ENCODE measurements at places on chromosomes 1 and 21.

- H3K27ac ChIP-seq: peak overlapping the region; percentile 97
- peaks cover 53% of the 10 kb centered on the region for H3K4me1 ChIP-seq
- H3K4me3 ChIP-seq: peak overlapping the region; percentile 28
- H3K36me3 ChIP-seq: no peaks in the 10 kb centered on the region
- peak; percentile 61 for DNase-seq
Measured at GRCh38 chr1:18949686-18950400, 6.6 kb downstream of the IFFO2 start.

GRCh38 chr1:225559326-225559725 is 93.6 kb downstream of the ENAH start:
- H3K4me1 ChIP-seq: no peaks in the 10 kb centered on the region
- no peaks in the 10 kb centered on the region for H3K36me3 ChIP-seq
- no peak overlapping the region for H3K27ac ChIP-seq
- DNase-seq: no peak

GRCh38 chr21:45916011-45916840 is 65.3 kb upstream of the COL6A1 start:
- no peaks in the 10 kb centered on the region for H3K4me1 ChIP-seq
- H3K4me3 ChIP-seq: no peak overlapping the region
- H3K36me3 ChIP-seq: no peaks in the 10 kb centered on the region
- no peak overlapping the region for H3K27ac ChIP-seq
- no peak for DNase-seq
- no peaks in the 10 kb centered on the region for H3K27me3 ChIP-seq

GRCh38 chr21:32794644-32795079 is 23.1 kb upstream of the PAXBP1 start:
- no peak overlapping the region for H3K4me3 ChIP-seq
- peak; percentile 29 for DNase-seq
- no peak overlapping the region for H3K27ac ChIP-seq
- H3K4me1 ChIP-seq: no peaks in the 10 kb centered on the region

DNA sequence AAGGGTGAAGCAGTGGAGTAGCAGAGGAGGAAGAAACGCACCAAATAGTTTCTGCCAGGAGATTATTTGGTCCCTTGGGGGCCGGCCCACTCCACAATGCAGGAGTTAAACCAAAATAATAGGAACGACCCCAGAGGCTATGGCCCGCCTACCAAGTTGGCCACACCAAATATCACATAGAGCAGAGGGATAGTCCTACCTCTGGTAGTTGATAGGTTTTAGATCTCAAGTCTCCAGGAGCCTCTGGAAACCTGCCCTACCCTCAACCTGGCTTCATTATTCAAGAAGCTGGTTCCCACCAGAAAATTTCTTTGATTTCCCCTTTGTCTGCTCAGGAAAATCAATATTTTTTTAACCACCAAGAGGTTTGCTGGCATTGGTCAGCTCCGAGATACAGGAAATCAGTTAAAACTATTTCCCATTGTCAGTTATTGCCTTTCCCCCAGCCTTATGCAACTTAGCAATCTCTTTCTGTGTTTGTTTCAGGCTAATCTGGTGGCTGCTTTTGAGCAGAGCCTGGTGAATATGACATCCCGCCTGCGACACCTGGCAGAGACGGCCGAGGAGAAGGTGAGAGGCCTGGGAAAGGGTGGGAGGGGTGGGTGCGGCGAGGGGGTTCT is 35.5 kb upstream of the IPO9 start:
- no peaks in the 10 kb centered on the region for H3K27me3 ChIP-seq
- no peak for DNase-seq
- peaks cover 37% of the 10 kb centered on the region for H3K36me3 ChIP-seq
- H3K4me1 ChIP-seq: peaks cover 40% of the 10 kb centered on the region
- H3K4me3 ChIP-seq: no peak overlapping the region

DNA sequence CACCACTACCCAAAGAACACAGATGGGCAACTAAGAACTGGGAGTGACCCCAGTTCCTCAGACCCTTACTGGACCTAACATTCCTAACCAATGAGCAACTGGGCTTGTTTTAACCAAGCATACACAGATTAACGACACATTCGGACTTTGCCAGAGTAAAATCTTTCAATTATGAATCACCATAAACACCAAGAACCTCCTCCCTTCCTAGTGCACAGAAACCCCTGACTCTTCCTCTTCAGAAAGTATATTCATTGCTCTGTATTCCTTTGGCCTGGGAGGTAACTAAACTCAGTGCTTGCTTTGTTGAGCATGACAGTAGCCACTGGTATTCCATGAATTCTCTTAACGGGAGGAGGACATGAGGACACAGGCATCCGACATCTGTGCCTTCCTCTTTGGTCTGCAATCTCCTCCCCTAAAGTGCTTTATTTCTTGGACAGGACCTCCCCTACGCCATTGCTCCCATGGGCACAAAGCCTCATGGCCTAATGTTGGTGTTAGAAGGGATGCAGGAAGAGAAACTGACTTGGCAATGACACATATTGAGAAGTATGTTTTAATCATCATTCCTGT is 42.7 kb downstream of the SEC16B start:
- H3K4me1 ChIP-seq: peaks cover 18% of the 10 kb centered on the region
- no peaks in the 10 kb centered on the region for H3K36me3 ChIP-seq
- peak overlapping the region; percentile 75 for H3K27ac ChIP-seq
- DNase-seq: peak; percentile 97
- no peak overlapping the region for H3K4me3 ChIP-seq

GRCh38 chr1:29017235-29017634 is 102.9 kb downstream of the EPB41 start:
- no peak overlapping the region for H3K4me3 ChIP-seq
- H3K36me3 ChIP-seq: no peaks in the 10 kb centered on the region
- no peak overlapping the region for H3K27ac ChIP-seq
- DNase-seq: no peak

DNA sequence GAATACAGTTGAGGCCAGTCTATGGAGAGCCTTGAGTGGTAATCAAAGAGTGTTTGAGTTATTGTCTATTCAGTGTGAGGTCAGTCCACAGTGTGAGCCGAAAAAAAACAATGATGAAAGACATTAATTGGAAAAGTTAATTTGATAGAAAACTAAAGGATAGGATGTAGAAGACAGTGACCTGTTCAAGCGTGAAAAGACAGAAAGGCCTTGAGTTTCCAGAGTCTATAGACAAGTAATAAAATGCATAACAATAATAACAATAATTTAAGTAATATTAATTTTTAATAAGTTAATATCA is 90.4 kb downstream of the SLC30A10 start:
- peaks cover 4% of the 10 kb centered on the region for H3K27me3 ChIP-seq
- H3K36me3 ChIP-seq: no peaks in the 10 kb centered on the region
- H3K27ac ChIP-seq: no peak overlapping the region
- no peak overlapping the region for H3K4me3 ChIP-seq

- no peaks in the 10 kb centered on the region for H3K4me1 ChIP-seq
- no peak overlapping the region for H3K27ac ChIP-seq
- H3K27me3 ChIP-seq: no peaks in the 10 kb centered on the region
- DNase-seq: no peak
- no peaks in the 10 kb centered on the region for H3K36me3 ChIP-seq
Measured at GRCh38 chr1:55329808-55330432, 114.8 kb upstream of the USP24 start.

- H3K27me3 ChIP-seq: no peaks in the 10 kb centered on the region
- DNase-seq: no peak
- H3K27ac ChIP-seq: no peak overlapping the region
- H3K36me3 ChIP-seq: peaks cover 2% of the 10 kb centered on the region
- peaks cover 6% of the 10 kb centered on the region for H3K4me1 ChIP-seq
Measured at GRCh38 chr1:222592171-222592570, 2.4 kb upstream of the TAF1A start.

DNA sequence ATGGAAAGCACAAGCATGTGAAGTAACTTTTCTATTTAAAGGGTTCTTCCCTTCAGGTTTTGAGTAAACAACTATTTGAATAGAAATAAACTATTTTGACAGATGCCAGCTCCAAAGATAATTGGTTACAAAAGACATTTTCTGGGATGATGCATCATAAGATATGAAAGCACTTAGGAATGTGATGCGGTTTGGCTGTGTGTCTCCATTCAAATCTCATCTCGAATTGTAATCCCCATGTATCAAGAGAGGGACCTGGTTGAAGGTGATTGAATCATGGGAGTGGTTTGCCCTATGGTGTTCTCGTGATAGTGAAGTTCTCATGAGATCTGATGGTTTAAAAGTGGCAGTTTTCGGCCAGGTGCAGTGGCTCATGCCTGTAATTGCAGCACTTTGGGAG is 6.4 kb downstream of the DISP1 start:
- no peaks in the 10 kb centered on the region for H3K36me3 ChIP-seq
- H3K4me3 ChIP-seq: no peak overlapping the region
- peaks cover 14% of the 10 kb centered on the region for H3K4me1 ChIP-seq
- H3K27ac ChIP-seq: no peak overlapping the region
- H3K27me3 ChIP-seq: no peaks in the 10 kb centered on the region

GRCh38 chr1:41811051-41811795 is 107.5 kb downstream of the HIVEP3 start:
- H3K4me1 ChIP-seq: peaks cover 5% of the 10 kb centered on the region
- H3K4me3 ChIP-seq: no peak overlapping the region
- H3K36me3 ChIP-seq: no peaks in the 10 kb centered on the region
- peak; percentile 70 for DNase-seq
- H3K27me3 ChIP-seq: no peaks in the 10 kb centered on the region

GRCh38 chr1:49424782-49425181 is 599.0 kb downstream of the AGBL4 start:
- H3K27ac ChIP-seq: no peak overlapping the region
- H3K27me3 ChIP-seq: no peaks in the 10 kb centered on the region
- no peak overlapping the region for H3K4me3 ChIP-seq
- no peaks in the 10 kb centered on the region for H3K36me3 ChIP-seq

DNA sequence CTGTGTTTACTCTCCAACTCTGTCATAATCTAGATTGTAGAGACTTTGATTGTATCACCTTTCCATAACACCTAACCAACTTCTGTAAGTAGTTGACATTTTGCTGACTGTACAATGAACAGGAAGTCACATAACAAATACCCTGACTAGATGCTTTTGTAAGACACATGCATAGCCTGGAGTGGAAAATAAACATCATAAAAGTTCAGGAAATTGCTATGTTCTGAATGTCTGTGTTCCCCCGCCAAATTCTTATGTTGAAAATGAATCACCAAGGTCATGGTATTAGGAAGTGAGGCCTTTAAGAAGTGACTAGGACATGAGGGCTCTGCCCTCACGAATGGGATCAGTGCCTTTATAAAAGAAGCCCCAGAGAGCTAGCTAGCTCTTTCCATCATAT is 40.4 kb upstream of the ZSWIM5 start:
- no peak overlapping the region for H3K4me3 ChIP-seq
- H3K4me1 ChIP-seq: peaks cover 2% of the 10 kb centered on the region
- H3K36me3 ChIP-seq: no peaks in the 10 kb centered on the region
- DNase-seq: peak; percentile 84

DNA sequence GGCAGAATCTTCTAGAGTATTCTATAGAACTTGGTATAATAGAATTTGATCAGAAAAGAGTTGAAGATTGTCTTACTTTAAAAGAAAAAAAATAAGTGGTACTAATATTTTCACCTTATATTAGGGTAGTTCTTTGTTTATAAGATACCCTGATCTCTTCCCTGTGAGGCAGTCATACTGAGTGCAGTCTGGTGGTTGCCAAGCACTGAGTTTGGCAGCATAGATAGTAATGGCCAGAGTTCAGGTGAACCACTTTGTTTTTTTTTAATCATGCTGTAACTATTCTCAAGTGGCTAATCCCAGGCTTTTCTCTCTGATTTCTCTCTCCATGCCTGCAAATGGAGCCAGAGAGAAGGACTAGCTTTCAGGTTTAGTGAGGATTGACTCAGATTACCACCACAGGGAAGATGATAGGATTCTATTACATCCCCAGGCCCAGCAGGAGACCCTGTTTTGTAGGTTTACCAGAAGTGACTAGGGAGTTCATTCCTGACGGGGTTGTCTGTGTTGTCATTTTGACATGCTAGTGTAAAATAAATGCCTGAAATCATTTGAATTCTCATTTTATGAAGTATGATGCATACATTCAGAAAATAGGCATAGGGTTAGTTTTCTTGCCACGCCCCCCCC is 16.7 kb downstream of the KDM1A start:
- no peak overlapping the region for H3K27ac ChIP-seq
- H3K4me1 ChIP-seq: no peaks in the 10 kb centered on the region
- H3K36me3 ChIP-seq: no peaks in the 10 kb centered on the region

GRCh38 chr1:64183395-64184002 is 19.9 kb upstream of the UBE2U start:
- H3K27ac ChIP-seq: no peak overlapping the region
- H3K27me3 ChIP-seq: no peaks in the 10 kb centered on the region
- no peaks in the 10 kb centered on the region for H3K4me1 ChIP-seq
- no peak overlapping the region for H3K4me3 ChIP-seq
- H3K36me3 ChIP-seq: peaks cover under 1% of the 10 kb centered on the region
